ENCODE measurements at places on chromosomes 5 and 9.

- H3K4me1 ChIP-seq, result peaks cover 8% of the 10 kb centered on the region
- no peaks in the 10 kb centered on the region for H3K36me3 ChIP-seq
- no peak overlapping the region for H3K4me3 ChIP-seq
- H3K27ac ChIP-seq, result no peak overlapping the region
- no peaks in the 10 kb centered on the region for H3K27me3 ChIP-seq
Measured at GRCh38 chr9:3887221-3887653, 361.4 kb upstream of the RFX3 start.

DNA sequence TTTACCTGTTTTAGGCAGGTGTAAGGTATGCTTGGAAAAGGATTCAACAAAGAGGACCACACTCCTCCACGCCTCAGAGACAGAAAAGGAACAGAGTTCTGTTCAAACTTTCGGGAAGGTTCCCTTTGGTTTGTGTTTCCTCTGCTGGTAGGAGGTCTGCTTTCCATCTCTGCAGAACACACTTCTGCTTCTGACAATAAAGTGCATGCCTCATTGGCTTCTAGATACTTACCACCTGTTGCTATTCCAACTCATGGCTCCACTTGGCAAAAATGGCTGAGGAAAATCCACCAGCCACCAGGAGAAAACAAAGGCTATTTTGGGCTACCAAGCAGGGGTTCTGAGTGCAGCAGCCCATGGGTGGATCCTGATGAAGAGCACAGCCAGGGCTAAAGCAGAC, 112.7 kb downstream of the NRG2 start:
- no peak for DNase-seq
- no peaks in the 10 kb centered on the region for H3K4me1 ChIP-seq
- no peaks in the 10 kb centered on the region for H3K36me3 ChIP-seq
- no peaks in the 10 kb centered on the region for H3K27me3 ChIP-seq
- H3K4me3 ChIP-seq, result no peak overlapping the region
- H3K27ac ChIP-seq, result no peak overlapping the region

DNA sequence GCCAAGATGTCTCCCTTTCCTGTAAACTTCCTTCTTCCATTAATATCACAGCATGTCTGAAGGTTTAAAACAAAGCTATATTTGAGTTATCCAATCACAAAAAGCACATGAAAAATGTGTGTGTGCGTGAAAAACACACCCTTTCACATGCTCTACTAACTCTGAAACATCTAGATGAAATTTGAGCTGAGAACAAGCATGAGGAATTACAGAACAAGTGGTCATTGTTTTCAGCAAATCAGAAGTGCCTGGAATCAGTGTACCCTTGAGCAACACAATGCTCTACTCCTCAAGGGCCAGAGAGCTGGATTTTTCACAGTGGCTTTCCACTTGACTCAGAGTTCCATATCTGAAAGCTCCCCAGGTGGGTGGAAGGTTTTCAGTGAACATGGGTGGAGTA, 255.9 kb downstream of the PSAT1 start:
- no peaks in the 10 kb centered on the region for H3K4me1 ChIP-seq
- no peak overlapping the region for H3K4me3 ChIP-seq
- H3K36me3 ChIP-seq, result no peaks in the 10 kb centered on the region
- no peaks in the 10 kb centered on the region for H3K27me3 ChIP-seq

DNA sequence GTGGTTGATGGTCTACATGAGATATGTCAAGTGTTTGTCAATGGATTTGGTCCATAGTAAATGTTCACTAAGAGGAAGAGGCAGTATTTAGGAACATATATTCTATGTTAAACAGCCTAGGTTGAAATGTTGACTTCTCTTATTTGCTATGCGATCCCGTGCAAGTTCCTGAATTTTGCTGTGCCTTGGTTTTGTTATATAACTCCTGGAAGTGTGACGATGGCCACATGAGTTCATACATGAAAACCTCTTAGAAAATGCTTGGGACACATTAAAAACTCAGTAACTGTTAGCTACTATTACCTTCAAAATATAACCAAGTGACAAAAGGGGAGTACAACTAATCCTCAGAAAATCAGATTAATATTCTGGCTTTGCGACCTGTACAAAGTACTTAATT, 21.9 kb upstream of the FBXW2 start:
- no peak overlapping the region for H3K27ac ChIP-seq
- no peak overlapping the region for H3K4me3 ChIP-seq
- peaks cover 17% of the 10 kb centered on the region for H3K36me3 ChIP-seq
- no peaks in the 10 kb centered on the region for H3K4me1 ChIP-seq
- H3K27me3 ChIP-seq, result no peaks in the 10 kb centered on the region
- no peak for DNase-seq

- peak overlapping the region; percentile 72 for H3K27ac ChIP-seq
- H3K36me3 ChIP-seq, result no peaks in the 10 kb centered on the region
- H3K4me1 ChIP-seq, result no peaks in the 10 kb centered on the region
Measured at GRCh38 chr9:112112519-112112918, 62.6 kb downstream of the SUSD1 start.

GRCh38 chr9:92746567-92747458, 17.8 kb downstream of the BICD2 start:
- H3K4me3 ChIP-seq, result no peak overlapping the region
- peaks cover 51% of the 10 kb centered on the region for H3K4me1 ChIP-seq
- H3K27me3 ChIP-seq, result no peaks in the 10 kb centered on the region
- peak overlapping the region; percentile 9 for H3K27ac ChIP-seq
- H3K36me3 ChIP-seq, result no peaks in the 10 kb centered on the region

- no peak overlapping the region for H3K27ac ChIP-seq
- no peaks in the 10 kb centered on the region for H3K27me3 ChIP-seq
- no peak overlapping the region for H3K4me3 ChIP-seq
- no peak for DNase-seq
- no peaks in the 10 kb centered on the region for H3K36me3 ChIP-seq
Measured at GRCh38 chr5:142382186-142382585, 57.4 kb upstream of the SPRY4 start.

DNA sequence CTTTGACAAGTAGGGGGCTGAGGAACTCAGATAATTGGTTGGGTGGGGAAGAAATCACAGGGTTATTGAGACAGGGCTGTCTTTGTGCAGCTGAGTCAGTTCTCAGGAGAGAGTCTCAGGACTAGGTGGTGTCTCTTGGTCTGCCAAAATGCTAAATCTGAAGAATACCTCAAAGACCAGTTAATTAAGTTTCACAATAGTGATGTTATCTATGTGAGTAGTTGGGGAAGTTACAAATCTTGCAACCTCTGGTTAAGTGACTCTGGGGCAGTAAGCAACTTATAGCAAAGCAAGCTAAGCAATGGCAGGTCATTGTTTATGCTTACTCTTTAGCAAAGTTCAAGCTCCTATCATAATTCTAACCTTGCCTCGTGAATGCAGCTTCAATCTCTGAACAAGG, 53.6 kb downstream of the GIN1 start:
- H3K4me1 ChIP-seq, result no peaks in the 10 kb centered on the region
- no peaks in the 10 kb centered on the region for H3K36me3 ChIP-seq
- no peaks in the 10 kb centered on the region for H3K27me3 ChIP-seq
- no peak for DNase-seq

GRCh38 chr5:82590112-82590511, 312.0 kb upstream of the RPS23 start:
- no peak overlapping the region for H3K4me3 ChIP-seq
- H3K4me1 ChIP-seq, result no peaks in the 10 kb centered on the region

DNA sequence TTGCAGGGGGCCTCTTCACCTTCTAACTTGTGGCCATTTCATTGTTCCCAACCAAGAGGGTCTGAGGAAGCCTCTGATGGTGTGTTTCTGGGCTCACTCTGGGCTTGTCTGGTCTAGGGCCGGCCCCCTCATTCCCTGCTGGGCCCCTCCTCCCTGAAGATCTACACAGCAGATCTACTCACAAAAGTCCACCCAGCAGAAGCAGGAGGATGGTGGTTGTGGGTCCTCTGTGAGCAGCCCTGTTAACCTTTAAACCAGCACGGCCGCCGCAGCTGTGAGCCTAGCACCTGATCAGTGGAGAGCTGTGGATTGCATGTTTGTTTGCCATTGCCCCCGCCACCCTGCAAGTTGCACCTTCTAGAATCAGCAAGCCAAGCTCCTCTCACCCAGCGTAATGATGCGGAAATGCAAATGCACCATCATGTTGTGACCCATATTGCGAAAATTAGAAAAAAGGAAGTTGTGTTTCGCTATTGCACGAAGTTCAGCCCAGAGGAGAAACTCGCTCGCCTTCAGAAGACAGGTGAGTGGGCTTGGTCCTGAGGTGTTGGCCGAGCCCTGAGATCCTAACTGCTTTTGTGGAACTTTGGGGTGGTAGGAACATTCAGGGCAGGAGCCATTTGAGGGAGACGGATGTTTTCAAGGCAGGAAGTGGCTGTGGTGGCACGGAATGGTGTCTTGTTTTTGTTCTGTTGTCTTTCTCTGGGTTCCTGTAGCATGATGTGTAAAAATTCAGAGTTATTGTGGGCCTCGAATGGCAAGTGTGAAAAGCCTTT, 16.7 kb downstream of the FGD3 start:
- no peaks in the 10 kb centered on the region for H3K36me3 ChIP-seq
- H3K4me1 ChIP-seq, result no peaks in the 10 kb centered on the region
- H3K27me3 ChIP-seq, result no peaks in the 10 kb centered on the region
- peak; percentile 24 for DNase-seq

GRCh38 chr9:75198436-75198835, 110.1 kb downstream of the OSTF1 start:
- no peak overlapping the region for H3K4me3 ChIP-seq
- DNase-seq, result no peak
- no peak overlapping the region for H3K27ac ChIP-seq
- no peaks in the 10 kb centered on the region for H3K4me1 ChIP-seq
- no peaks in the 10 kb centered on the region for H3K27me3 ChIP-seq

- no peaks in the 10 kb centered on the region for H3K36me3 ChIP-seq
- H3K4me3 ChIP-seq, result no peak overlapping the region
- no peak overlapping the region for H3K27ac ChIP-seq
- H3K27me3 ChIP-seq, result no peaks in the 10 kb centered on the region
- H3K4me1 ChIP-seq, result no peaks in the 10 kb centered on the region
Measured at GRCh38 chr5:8474569-8474930, 605.6 kb downstream of the MTRR start.

GRCh38 chr9:121073038-121073437, 1.7 kb upstream of the CNTRL start:
- peak overlapping the region; percentile 50 for H3K27ac ChIP-seq
- H3K27me3 ChIP-seq, result no peaks in the 10 kb centered on the region
- no peaks in the 10 kb centered on the region for H3K36me3 ChIP-seq

DNA sequence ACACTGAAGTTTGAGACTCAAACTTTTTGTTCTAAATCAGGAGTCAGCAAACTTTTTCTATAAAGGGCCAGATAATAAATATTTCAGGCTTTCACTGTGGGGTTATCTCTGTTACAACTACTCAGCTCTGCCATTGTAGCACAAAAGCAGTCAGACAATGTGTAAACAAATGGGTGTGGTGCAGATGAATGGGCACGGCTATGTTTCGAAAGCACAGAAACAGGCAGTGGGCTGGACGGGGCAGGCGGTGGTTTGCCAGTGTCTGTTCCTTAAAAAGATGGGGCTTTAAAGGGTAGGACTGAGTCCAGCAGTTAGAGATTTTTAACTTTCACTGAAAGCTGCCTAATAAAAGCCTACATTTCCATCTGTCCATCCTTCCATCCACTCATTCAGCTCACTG, 48.9 kb downstream of the PFDN1 start:
- H3K27me3 ChIP-seq, result no peaks in the 10 kb centered on the region
- H3K4me3 ChIP-seq, result no peak overlapping the region
- H3K36me3 ChIP-seq, result peaks cover 31% of the 10 kb centered on the region
- peak overlapping the region; percentile 47 for H3K27ac ChIP-seq

DNA sequence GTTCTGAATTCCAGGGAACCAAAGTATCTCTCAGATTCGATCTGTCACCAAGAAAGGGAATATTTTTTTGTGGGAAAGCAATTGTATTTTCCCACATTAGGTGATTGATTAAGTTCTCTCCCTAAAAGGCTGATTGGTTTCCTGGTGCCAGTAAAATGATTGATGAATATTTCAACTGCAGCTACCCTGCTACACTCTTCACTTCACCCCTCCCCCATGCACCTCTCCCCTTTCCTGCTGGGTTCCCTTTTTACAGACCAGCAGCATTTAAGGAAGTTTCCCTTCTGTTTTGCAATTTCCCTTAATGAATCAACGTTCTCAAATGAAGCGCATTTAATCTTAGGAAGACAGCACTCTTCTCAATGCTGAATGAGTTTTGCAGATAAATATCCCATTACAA, 13.1 kb downstream of the NR6A1 start:
- H3K4me3 ChIP-seq, result no peak overlapping the region
- no peak overlapping the region for H3K27ac ChIP-seq
- H3K27me3 ChIP-seq, result no peaks in the 10 kb centered on the region

DNA sequence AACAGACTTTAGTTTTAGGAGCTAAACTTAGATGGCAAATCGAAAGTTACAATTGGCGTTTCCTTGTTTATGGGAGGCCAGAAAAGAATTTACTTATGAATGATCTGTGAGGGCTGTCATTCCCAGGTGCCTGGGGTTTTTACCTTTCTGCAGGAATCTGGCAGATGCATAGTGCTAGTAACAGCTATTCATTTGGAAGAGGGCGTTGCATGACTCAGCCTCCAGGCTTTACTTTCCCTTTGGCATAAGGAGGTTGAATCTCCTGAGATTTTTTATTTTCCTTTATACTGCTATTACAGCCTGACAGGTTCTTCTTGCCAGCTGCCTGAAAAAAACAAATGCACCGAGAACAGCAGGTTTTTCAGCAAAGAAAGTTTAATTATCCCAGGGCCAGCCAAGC, 30.0 kb downstream of the CARD6 start:
- no peak overlapping the region for H3K4me3 ChIP-seq
- no peak for DNase-seq
- no peaks in the 10 kb centered on the region for H3K36me3 ChIP-seq
- H3K4me1 ChIP-seq, result no peaks in the 10 kb centered on the region

- no peaks in the 10 kb centered on the region for H3K4me1 ChIP-seq
- H3K4me3 ChIP-seq, result no peak overlapping the region
- H3K27me3 ChIP-seq, result no peaks in the 10 kb centered on the region
- DNase-seq, result no peak
Measured at GRCh38 chr5:81044868-81045267, 84.7 kb downstream of the RASGRF2 start.

DNA sequence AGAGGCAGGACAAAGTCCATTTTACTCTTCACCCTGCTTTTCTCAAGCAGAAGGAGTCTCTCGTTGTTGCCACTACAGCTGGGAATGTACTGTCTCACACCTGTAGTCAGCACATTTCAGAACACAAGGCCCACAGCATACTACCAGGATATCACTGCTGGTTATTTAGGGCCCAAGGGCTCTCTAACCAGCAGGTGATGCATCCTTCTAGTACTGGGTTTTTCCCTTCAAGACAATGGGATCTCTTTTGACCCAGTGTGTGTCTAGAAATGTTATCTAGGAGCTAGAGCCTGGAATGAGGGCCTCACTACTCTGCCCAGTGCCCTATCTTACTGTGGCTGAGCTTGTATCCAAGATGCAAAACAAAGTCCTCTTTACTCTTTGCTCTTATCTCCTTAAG, 235.1 kb upstream of the PRR16 start:
- DNase-seq, result no peak
- no peaks in the 10 kb centered on the region for H3K36me3 ChIP-seq
- no peak overlapping the region for H3K4me3 ChIP-seq
- H3K4me1 ChIP-seq, result no peaks in the 10 kb centered on the region
- no peaks in the 10 kb centered on the region for H3K27me3 ChIP-seq

GRCh38 chr5:59746241-59746765, 147.2 kb downstream of the PDE4D start:
- H3K36me3 ChIP-seq, result no peaks in the 10 kb centered on the region
- peak overlapping the region; percentile 85 for H3K27ac ChIP-seq
- no peak overlapping the region for H3K4me3 ChIP-seq
- no peaks in the 10 kb centered on the region for H3K27me3 ChIP-seq
- H3K4me1 ChIP-seq, result peaks cover 11% of the 10 kb centered on the region
- DNase-seq, result no peak

GRCh38 chr9:121784731-121785411, 133.4 kb downstream of the DAB2IP start:
- no peaks in the 10 kb centered on the region for H3K4me1 ChIP-seq
- no peak for DNase-seq
- H3K27ac ChIP-seq, result no peak overlapping the region
- peaks cover 21% of the 10 kb centered on the region for H3K36me3 ChIP-seq

GRCh38 chr5:114089259-114089658, 272.6 kb upstream of the KCNN2 start:
- H3K4me3 ChIP-seq, result no peak overlapping the region
- no peaks in the 10 kb centered on the region for H3K36me3 ChIP-seq
- H3K27me3 ChIP-seq, result no peaks in the 10 kb centered on the region
- DNase-seq, result no peak

All from esophagus squamous epithelium (tissue), 5 donors.